ENCODE measurements at places on chromosomes 1 and 21. TPM values are rescaled to one million over a fixed set of nuclear protein-coding genes. Genes with fewer than 3 reads are reported as not detected.

DNA sequence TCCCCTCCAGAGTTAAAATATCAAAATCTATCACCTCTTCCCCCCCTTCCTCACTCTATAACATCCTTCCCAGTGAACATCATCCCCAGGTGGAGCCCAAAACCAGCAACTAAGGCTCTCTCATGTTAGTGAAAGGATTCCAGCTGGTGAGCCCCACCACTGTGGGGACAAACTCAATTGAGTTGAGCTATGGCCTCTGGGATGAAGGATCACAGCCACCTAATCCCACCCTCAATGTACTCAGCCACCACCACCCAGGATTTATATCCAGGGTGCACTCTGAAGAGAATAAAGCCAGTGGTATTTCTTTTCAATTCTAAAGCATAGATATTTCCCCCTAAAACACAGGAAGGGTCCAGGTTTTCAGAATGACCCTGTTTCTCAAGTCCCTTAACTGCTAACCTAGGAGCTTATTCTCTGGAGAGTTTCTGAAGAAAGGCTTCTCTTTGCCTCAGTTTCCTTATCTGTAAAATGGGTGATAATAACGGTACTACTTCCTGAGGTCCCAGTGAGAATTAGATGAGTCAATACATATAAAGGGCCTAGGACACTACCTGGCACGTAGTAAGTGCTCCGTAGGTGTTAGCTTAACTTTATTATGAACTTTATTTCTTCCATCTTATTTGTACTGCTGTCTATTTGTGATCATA lies 15.6 kb upstream of the BOLA1 start:
- no peak for DNase-seq

DNA sequence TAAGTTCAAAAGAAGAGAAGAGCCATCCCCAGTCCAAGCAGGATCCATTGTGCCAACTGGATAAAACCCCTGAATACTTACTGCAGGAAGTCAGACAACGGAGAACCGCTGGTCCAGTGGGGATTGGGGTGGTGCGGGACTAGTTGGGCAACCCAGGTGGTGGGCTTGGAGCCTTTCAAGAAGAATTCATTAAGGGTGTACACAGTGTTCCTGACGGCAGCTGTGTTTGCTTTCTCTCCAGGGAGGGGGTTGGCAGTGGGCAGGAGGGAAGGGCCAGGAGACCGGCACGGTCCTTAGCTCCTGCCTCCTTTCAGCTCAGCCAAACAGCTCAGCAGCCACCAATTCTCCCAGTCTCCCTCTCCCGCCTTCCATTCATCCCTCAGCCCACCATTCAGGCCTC lies 7.1 kb upstream of the CDK18 start:
- no peak for DNase-seq

DNA sequence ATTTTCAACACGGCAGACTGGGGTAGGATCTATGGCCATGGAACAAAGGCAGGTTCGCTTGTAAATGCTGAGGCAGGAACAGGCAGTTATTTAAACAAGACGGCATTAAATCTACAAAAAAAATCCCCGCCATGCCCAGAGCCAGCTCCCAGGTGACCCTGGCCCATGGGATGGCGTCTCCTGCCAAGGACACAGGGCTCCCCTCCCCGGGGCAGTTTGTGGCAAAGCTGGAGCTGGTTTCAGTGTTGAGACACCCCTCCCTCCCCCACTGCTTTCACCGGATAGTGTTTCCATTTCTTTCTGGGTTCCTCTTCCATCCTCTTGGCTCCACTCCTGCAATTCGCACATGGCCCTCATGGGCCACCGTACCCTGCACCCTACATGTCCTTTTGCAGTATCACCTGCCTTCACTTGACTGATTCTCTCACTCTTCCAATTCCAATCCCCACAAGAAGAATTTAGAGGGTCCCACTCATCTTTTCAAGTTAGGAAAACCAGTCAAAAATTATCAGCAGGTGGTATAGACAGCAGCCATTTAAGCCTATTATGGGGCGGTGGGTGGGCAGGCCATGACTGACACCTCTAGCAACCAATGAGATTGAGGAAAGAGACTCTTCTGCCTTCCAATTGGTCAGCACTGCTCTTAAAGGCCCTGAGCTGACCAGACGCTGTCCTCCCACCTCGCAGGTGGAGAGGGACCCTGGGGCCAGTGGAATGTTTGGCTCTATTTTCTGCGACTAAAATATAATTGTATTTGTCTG lies 52.0 kb downstream of the OLIG1 start:
- no peak for DNase-seq

GRCh38 chr1:116504308-116505156 lies 66.3 kb downstream of the CD58 start:
- no peak for DNase-seq

DNA sequence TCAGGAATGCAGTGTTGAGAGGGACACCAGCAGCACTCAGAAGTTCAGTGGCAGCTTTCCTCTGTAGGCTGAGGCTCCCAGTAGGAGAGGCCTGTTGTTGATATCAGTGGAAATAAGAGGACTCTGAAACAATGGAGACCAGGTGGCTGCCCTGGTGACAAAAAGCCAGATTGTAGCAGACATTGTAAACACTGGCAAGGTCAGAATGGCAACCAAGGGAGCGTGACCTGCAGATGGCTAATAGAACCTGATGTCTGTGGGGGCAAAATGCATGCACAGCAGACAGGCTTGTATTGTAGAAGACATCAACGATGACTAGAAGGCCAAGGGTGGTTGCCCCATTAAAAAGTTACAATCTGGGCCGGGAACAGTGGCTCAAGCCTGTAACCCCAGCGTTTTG lies 53.1 kb upstream of the GPR37L1 start:
- DNase-seq = no peak

The ZNF672 gene
- total RNA-seq = 11.2 TPM

The TFF3 gene
- total RNA-seq = 5.1 TPM
